ENCODE measurements at places on chromosomes 2 and 18.

DNA sequence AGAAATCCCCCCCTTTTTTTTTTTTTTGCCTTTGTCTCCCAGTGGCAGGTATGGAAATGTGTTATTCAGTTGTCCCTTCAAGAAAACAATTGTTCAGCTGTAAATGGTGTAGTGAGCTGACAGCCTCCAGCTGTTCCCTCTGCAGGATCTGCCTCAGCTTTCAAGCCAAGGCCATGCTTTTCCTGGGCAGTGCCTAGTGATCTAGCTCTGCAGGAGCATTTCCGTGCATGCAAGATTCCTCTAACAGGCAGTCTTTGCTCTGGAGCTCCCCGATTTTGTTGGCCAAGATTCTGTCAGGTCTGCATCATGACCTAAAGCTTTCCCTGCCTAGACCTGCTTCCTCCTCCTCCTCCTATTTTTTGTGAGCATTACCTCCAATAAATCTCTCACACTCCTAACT, 300.7 kb upstream of the UBE2E3 start:
- no peak for DNase-seq

DNA sequence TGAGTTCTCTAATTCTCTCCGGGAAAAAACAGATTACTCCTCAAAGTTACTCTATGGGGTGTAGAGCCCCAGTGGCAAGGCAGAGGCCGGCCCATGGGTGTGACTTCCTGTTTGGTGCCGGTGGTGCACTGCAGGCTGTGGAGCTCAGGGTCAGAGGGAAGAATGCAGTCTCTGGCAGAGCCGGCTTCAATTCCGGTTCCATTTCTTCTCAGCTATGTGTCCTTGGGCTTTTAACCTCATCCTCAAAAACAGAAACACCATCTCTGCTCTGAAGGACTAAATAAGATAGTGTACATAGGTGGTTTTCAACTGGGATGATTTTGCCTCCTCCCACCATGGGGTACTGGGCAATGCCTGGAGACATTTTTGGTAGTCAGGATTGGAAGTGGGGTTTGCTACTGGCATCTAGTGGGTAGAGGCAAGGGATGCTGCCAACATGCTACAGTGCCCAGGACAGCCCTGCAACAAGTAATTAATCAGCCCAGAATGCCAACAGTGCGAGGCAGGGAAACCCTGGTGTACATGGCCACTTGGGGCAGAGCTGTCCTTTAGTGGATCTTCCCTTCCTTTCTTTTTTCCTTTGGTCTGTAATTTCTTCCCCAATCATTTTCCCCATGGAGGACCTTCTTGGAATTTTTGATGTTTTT, 81.2 kb downstream of the INSIG2 start:
- DNase-seq: no peak

DNA sequence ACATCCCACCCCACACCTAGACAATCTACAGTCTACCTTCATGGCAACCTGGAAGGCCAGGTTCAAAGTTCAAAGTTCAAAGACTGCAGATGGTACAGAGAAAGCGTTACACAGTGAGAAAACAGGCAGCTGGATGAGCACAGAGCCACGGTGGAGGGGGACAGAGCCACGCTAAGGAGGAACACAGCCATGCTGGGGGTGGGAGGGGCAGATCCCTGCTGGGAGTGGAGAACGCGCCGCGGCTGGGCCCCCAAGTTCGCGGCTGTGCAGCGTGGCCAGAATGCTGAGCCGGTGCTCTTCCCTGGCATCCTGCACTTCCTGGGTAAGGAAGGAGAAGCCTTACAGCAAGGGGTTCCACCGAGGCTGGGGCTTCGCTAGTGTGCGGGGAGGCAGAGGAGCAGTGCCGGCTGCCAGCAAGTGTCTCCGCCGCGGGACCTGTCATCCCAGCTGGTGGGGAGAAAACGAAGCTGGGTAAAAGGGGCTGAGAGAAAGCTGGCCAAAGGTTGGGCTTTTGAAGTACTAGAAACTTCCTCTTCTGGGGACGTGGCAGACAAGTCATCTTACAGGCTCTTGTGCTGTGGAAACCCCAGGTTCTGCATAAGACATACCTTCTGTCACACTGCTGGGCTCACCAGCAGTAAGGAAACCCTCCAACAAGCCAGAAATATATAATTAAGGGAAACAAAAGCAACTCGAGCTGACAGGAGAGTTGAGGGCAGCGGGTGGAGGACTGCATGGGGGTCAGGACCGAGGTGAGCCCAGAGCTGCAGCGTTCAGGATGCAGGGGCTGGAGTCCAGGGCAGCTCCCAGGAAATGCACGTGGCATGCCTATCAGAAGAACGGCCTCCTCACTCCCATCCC, 115.5 kb downstream of the HDAC4 start:
- no peak for DNase-seq

DNA sequence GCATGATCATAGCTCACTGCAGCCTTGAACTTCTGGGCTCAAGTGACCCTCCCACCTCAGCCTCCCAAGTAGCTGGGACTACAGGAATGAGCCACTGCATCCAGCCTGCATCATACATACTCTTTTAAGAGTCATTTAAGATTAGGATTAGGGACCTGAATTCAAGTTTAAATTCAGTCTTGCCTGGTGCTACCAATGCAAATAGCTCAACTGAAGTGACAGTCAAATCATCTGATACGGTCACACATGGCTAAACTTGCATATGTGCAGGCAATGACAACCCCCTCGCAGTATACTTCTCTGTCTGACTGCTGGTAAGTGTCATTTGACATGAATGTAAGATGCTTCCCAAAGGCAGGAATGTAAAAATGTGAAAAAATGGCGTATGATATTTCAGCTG, 31.8 kb upstream of the TMEM131 start:
- no peak for DNase-seq

GRCh38 chr2:239302083-239302807, 98.6 kb downstream of the HDAC4 start:
- DNase-seq: no peak

- no peak for DNase-seq
Measured at GRCh38 chr2:180202467-180202951, 195.4 kb upstream of the CWC22 start.

DNA sequence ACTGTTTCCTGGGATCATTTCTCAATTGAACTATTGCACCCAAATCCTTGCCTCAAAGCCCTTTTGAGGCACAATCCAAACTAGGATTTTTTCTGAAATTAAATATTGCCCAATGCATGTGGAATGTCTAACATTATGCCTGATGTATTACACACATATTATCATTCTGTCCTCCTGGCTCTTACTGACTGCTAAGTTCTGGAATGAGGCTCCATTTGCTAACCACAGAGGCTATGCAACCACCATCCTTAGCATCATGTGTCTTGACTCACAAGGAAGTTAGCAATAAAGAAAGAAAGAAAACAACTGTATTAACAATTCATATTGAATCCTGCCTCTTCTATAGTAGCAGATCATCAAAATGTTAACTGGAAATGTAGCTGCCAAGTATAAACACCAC, 1142.7 kb downstream of the CNTNAP5 start:
- no peak for DNase-seq

Measured in NCI-H1048 (cell line).